ENCODE measurements at places on chromosomes 3 and 15. TPM values are rescaled to one million over a fixed set of nuclear protein-coding genes. Genes with fewer than 3 reads are reported as not detected.

HRH1 gene
- total RNA-seq, result not detected

SLC7A14 gene
- total RNA-seq, result 0.93 TPM

DNA sequence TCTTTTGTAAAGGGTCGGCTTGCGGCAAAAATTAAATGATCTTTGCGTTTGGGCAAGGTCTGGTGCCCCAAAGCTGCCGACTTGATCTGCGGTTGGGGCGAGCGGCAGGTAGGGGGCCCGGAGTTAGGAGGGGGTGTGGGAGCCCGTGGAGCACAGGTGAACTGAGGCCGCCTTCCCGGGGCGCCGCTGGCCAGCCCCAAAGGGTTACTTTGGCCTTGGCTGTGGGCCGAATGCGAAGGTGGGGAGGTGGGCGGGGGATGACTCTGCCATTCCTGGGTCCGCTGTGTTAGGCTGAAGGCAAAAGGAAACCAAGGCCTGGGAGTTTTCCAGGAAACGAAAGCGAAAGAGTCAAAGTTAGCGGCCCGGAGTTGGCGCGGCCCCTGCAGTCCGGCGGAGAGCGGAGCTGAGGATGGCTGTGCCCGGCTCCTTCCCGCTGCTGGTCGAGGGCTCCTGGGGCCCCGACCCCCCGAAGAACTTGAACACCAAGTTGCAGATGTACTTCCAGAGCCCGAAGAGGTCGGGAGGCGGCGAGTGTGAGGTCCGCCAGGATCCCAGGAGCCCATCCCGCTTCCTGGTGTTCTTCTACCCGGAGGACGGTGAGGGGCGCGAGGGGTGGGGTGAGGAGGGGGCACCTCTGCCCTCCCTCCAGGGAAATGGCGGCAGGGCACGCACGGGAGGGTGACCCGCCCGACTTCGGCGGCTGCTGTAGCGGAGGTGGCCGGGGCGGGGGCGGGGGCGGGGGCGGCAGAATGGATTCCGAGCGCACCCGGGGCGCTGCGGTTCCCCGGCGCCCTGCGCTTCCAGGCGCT lies at the start of gene PARP14:
Gene PARP14 (plus strand): TSS at position 365 of the 809 bp plus-strand sequence. CDS start 45 bp downstream, at position 410.
- DNase-seq, result peak; percentile 27

- DNase-seq, result no peak
Measured at GRCh38 chr3:5428607-5429516, 241.4 kb downstream of the EDEM1 start.

DNA sequence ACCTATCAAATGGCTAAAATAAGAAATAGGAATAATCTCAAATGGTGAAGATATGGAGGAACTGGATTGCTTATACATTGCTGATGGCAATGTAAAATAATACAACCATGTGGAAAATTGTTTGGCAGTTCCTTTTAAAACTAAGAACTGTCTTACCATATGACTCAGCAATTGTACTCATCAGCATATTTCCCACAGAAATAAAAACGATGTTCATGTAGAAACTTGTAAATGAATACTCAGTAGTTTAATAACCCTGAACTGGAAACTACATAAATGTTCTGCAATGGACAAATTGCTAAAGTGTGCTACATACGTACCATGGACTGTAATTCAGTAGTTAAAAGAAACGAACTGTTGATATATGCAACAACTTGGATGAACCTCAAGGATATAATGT lies 253.9 kb upstream of the RBMS3 start:
- no peak for DNase-seq

DNA sequence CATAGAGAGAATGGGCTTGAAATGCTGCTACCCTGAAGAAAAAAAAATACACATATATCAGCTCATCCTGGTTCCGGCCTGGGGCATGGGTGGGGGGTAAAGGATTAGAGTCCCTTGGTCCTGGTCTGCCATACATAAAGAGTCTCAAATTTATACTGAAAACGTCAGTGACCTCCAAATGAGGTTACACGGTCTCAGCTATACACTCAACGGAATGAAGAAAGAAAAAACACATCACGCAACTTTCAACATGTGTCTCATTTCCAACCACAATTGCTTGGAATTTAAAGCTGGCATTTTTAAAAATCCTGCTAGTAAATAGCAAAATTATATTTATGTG lies 612.8 kb downstream of the MCTP2 start:
- DNase-seq, result no peak

- no peak for DNase-seq
Measured at GRCh38 chr15:45794304-45794703, 159.5 kb downstream of the SQOR start.
